Astrocyte (in vitro differentiated cells and primary cell): ENCODE measurements at places on chromosomes 4 and X. TPM values are rescaled to one million over a fixed set of nuclear protein-coding genes. Genes with fewer than 3 reads are reported as not detected.

- no peak for DNase-seq
Measured at GRCh38 chr4:7068279-7068842, 497 bp upstream of the GRPEL1 start.

DNA sequence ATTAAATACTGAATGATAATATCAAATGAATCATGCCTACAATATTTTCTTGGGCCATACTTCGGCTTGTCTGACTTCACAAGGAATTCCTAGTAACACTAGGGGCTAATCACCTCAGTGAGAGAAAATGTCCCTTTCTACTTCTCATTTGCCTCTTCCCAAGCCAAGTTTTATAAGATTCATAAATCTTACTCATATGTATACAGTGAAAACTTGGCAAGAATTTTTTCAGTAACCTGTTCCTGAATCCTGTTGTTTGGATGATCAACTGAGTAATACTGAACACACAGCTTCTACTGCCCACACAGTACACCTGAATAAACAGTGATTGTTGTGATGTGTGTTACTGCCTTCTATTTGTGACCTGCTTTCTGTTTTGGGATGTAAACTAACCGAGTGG, 16.5 kb downstream of the TMPRSS11E start:
- DNase-seq: peak; percentile 62

- no peak for DNase-seq
Measured at GRCh38 chrX:147072747-147073146, 258.2 kb upstream of the CXorf51A start.

Gene FGFBP1
- not detected in 2 replicates for total RNA-seq

DNA sequence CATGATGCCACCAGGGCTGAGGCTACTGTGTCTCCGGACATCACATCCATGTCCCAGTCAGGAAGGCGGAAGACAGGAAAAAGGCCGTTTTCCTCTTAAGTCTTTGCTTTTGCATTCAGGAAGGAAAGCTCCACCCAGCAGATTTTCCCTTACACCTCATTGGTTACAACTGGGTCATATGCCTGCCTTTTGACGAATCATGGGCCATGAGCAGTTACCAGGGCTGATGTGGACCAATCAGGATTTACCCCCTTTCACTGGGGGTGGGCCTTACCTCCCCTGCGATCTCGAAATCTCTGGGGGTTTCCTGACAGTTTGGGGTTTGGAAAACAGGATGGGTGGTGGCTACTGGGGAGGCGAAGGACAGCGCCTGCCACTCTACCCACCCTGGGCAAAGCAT, 52.5 kb upstream of the GRPEL1 start:
- DNase-seq: no peak

Gene CDKL5
- total RNA-seq: 17.7 and 19.2 TPM in 2 replicates

Gene FAM241A
- 1.5 and 1.7 TPM in 2 replicates for total RNA-seq

DNA sequence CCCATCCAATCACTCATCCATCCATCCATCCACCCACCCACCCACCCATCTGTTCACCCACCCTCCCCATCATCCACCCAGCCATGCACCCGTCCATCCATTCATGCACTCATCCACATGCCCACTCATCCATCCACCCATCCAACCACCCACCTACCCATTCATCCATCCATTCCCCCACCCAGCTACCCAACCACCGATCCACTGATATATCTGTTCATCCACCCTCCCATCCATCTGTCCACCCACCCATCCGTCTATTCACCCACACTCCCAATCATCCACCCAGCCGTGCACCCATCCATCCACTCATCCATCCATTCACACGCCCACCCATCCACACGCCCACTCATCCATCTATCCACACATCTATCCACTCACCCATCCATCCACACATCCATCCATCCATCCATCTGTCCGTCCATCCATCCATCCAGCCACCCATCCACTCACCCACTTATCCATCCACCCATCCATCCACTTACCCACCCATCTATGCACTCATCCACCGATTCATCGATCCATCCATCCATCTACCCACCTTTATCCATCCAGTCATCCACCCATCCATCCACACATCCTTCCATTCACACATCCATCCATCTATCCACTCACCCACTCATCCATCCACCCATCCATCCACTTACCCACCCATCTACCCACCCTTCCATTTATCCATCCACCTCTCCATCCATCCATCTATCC, 28.4 kb downstream of the ASMTL start:
- DNase-seq: no peak

Gene MAB21L2
- 1.9 TPM in 2 replicates for total RNA-seq

GRCh38 chr4:125497861-125498260, 183.1 kb downstream of the FAT4 start:
- no peak for DNase-seq

Gene LEF1
- total RNA-seq: 16.6 and 23.6 TPM in 2 replicates

- peak; percentile 86 for DNase-seq
Measured at GRCh38 chr4:140856621-140857062, 100.5 kb upstream of the TBC1D9 start.

- no peak for DNase-seq
Measured at GRCh38 chr4:155684892-155685541, 18.4 kb downstream of the GUCY1A1 start.

Gene ARHGAP36
- total RNA-seq: not detected in 2 replicates

Gene FOXP3
- 0.09 and 0.12 TPM in 2 replicates for total RNA-seq

- DNase-seq: no peak
Measured at GRCh38 chr4:24044610-24045589, 155.1 kb upstream of the PPARGC1A start.

GRCh38 chrX:2781698-2782097, 29.9 kb downstream of the XG start:
- no peak for DNase-seq

Gene SYN1
- 1.6 and 2.2 TPM in 2 replicates for total RNA-seq

GRCh38 chrX:16517039-16517605, 132.8 kb upstream of the S100G start:
- no peak for DNase-seq

DNA sequence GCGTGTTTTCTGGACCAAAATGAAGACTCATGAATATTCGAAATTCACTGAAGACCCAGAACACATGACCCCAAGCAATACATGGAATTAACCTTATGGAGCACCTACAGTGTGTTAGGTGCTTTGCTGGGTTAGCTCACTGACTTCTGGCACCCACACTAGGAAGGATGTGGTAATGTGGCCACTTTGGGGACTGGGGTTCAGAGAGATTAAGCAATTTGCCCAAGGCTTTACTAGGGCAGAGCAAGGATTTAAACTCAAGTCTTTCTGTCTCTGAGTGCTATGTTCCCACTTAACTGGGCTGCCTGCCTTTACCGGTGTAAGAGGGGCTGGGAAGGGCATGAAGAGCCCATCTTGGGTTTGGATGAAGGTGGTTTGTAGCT, 162.0 kb upstream of the ATP6AP2 start:
- DNase-seq: no peak

DNA sequence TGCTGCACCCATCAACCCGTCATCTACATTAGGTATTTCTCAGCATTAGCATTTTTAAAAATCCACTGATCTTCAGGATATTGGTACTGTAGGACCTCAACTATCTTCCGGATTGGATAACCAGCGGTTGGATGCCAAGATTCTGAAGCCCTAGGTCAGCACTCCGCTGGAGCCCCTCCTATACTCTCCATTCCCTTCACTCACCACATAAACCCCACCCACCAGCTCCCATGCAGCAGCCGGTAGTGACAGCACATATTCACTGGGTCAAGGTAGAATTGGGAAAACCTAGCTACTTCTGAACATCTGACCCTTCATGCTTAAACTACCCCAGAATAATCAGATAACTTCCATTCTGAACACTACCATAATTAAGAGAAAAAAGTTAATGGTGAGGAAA, 134.9 kb downstream of the CORIN start:
- DNase-seq: no peak

Gene XPNPEP2
- total RNA-seq: not detected in 2 replicates

GRCh38 chr4:115529126-115529525, 415.7 kb upstream of the NDST4 start:
- peak; percentile 8 for DNase-seq

Gene FAM133A
- total RNA-seq: 0.18 and 0.36 TPM in 2 replicates

DNA sequence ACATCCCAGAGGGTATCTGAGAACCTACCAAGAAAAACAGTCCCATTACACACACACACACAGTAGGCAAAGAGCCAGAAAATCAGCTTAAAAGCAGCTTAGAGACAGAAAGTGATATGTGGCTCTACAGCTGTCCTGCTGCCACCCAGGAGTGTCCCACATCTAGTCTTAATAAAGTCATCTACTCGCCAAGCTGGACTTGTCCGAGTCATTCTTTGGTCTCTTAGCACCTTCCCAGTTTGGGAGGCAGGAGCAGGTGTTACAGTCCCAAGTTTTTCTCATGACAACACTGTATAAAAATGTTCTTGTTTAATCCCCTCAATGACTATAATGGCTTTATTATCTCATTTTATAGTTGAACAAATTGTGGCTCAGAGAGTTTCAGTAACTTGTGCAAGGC, 252.5 kb upstream of the CASK start:
- no peak for DNase-seq

Gene DNAAF6
- total RNA-seq: not detected in 2 replicates

Gene PLAC8
- 19.5 and 27.8 TPM in 2 replicates for total RNA-seq

Gene SASH3
- total RNA-seq: not detected in 2 replicates

DNA sequence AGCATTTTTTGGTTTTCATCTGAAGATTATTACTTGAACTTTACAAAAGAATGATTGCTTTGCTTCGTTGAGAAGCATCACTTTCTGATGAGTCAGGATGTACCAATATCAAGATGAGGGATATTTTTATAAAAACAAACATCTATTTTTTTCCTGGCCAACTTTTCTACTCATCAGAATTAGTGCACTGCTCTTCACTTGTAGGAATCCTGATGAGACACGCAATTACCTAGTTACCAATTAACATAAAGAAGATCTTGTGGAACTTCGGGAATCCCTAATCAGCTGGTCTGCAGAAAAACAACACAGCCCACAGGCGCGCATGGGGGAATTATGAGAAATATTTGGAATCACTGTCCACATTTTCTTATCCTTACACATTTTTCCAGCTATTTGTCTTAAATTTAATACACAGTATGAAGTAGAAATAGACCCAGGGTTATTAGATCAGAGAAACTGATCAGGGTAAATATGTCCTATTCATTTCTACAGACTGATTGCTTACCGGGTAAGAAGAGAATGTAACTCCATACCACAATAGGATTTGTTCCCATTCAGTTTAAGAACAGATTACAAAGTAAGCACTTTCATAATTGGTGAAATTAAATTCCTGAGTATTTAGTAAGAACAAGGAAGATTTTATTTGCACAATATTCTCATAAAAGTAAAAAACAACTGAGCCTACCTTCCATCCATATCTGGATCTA, 50.9 kb downstream of the MFAP3L start:
- peak; percentile 9 for DNase-seq

Gene TADA2B
- 18.0 and 19.8 TPM in 2 replicates for total RNA-seq

- DNase-seq: peak; percentile 23
Measured at GRCh38 chrX:78747489-78747888, at the start of gene LPAR4. Gene LPAR4 (plus strand): TSS chrX:78747720. CDS start chrX:78754870, 7,150 bp downstream.

GRCh38 chrX:9133426-9133825, 99.5 kb upstream of the FAM9B start:
- DNase-seq: peak; percentile 63

DNA sequence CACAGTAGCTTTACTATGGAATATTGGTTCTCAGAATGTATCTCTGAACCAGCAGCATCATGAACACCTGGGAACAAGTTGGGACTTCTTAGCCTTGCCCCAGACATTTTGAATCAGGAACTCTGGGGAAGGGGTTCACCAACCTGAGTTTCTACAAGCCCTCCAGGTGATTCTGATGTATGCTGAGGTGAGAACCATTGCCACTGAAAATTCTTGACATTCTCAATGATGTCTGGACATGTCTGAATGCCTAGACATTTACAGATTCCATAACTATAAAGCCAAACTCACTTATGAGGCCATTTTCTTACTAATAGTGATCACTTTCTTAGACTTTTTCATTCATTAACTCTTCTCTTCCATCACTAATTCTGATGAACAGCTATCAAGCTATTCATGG, 389.4 kb upstream of the FTHL17 start:
- DNase-seq: no peak

GRCh38 chrX:7215842-7216241, 67.9 kb upstream of the PUDP start:
- DNase-seq: peak; percentile 2

DNA sequence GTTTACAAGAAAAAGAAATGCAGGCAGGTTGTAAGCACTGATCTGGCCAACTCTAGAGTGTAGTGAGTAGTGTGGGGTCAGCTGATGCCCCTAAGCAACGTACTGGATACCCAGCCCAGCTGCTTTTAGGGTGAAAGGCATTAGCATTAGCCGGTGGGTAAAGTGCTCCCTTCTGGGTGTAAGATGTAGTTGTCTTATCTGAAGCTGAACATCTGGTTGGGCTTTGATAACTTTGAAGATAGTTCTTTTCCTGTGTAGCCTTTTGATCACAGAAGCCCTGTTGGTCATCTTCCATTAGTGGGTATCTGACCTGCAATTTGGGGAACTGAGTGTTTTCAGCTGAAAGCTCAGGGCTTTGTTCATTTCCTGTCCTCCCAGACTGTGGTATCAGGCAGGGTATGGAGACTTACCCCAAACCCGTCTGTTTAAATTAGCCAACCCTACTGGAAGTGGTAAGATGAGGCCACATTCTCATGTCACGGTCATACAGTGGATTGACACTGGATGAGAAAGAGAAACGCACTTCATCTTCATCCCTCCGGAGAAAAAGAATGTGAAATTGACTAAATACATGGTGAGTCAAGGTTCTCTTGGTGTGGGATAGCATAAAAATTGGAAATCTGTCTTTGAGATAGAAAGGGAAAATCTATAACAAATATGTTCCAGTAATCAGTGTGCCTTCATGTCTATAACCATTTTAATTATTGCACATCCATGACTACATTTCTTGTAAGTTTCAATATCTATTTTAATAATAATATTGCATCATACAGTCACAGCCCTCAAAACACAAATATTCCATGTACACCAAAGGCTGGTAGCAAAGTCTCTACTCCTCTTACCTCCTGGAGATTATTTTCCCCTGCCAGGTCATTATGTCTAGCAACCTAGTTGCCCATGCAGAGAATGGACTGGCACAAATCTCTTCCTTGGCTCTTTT, 8.7 kb downstream of the RHOH start:
- no peak for DNase-seq

GRCh38 chrX:116009861-116010710, 160.5 kb upstream of the AGTR2 start:
- DNase-seq: no peak

Gene SLC6A14
- not detected in 2 replicates for total RNA-seq

- no peak for DNase-seq
Measured at GRCh38 chr4:47705326-47705981, 132.4 kb downstream of the CORIN start.

DNA sequence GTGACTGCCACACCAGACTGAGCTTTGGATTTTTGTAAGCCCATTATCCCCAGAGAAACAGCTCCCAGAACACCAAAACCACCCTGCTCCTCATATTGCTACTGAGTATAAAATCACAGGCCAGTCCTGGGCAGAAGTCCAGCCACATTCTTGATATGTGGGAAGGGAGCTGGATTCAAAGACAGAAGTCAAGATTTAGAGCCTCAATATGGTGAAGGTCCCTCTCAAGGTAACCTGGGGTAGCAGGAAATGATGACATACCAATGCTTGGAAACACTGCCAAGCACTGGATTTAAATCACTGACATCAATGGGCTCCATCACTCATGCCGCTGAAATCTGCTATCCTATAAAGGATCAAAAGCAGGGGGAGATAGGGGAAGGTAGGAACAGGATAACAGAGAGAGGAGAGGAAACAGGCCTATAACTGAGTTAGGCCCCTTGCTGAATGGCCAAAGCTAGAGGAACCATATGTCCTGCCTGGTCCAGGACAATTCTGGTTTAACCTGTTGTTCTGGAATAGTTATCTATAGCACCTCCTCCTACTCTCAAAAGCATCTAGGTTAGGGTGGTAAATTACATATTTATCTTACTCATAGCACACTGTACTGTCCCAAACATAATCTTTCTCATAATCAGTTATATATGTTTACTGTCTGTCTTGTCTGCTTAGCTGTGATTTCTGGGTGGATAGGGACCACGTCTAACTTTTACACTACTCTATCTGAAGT, 83.7 kb upstream of the NHS start:
- no peak for DNase-seq
